ENCODE measurements at places on chromosomes 2 and 18.

GRCh38 chr2:121101093-121101715 lies 183.8 kb downstream of the TFCP2L1 start:
- DNase-seq: no peak

DNA sequence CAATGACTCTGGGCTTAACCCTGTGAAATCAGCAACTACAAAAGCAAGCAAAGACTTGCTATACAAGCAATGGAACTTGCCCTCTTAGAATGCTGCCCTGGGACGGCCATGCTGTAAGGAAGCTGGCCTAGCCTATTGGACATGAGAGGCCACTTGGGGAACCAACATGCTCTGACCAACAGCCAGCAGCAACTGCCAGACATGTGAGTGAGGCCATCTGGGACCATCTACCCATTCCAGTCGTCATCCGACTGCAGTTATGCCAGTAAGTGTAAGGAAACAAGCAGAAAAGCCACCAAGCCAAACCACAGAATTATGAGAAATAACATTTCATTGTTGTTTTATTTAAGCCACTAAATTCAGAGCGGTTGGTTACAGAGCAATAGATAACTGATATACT lies 40.9 kb downstream of the CLASP1 start:
- no peak for DNase-seq

DNA sequence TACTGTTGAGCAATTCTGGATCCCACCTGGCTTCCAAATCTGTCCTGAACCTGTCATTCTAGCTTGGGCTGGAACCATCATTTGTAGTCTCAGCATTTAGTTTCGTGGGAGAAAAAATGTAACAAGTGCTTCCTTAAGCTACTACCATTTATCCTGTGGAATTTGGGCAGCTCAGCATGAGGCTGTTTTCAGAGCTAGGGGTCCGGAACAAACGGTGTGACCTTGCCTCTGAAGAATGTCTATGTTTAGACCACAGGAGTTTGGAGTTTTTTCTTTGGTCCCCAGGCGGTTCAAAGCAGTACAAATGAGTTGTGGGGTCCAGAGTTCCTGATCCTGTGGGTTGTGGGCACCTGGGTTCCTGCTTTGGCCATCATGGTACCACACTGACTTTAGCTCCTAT lies 59.1 kb upstream of the TMEM178A start:
- DNase-seq: no peak

GRCh38 chr2:227430639-227431038 lies 41.3 kb upstream of the AGFG1 start:
- no peak for DNase-seq

DNA sequence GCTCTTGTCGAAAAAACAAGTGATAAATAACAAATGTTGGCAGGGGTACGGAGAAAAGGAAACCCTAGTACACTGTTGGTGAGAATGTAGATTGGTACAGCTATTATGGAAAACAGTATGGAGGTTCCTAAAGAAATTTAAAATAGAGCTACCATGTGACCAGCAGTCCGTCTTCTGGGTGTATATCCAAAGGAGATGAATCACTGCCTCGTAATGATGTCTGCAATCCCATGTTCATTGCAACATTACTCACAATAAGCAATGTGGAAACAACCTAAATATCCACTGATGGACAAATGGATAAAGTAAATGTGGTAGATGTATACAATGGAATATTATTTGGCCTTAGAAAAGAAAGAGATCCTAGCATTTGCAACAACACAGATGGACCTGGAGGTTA lies 50.6 kb downstream of the SLC16A14 start:
- no peak for DNase-seq

All from OCI-M1 (cell line).